ENCODE measurements at places on chromosomes 16 and 17.

DNA sequence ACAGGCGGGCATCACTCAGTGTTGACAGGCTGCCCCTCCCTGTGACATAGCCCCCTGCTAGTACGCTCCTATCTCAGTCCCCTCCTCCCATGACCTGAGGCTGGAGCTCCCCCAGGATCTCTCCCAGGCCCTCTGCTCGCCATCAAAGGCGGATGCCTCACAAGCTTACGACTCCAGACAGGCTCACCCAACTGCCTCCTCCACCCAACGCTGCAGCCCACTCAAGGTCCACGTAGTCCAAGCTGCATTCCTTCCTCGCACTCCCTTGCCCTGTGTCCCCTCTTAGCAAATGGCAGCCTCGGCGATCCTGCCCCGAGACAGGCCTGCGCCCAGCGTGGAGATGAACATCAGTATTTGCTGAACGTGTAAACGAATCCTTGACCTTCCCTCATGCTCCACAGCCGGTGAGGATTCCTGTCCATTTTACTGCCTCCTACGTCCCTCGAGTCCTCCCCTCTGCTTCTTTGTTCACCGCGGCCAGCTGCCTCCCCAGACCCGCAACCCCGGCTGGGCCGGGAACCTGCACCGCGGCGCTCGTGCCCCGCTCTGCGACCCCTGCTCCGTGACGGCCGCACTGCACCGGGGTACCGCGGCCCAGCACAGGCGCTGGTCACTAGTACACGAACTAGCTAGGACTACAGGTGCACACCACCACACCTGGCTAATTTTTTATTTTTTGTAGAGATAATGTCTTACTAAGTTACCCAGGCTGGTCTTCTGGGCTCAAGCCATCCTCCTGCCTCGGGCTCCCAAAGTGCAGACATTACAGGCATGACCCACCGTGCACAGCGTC is 838 bp upstream of the TMEM97 start:
- DNase-seq, result no peak

DNA sequence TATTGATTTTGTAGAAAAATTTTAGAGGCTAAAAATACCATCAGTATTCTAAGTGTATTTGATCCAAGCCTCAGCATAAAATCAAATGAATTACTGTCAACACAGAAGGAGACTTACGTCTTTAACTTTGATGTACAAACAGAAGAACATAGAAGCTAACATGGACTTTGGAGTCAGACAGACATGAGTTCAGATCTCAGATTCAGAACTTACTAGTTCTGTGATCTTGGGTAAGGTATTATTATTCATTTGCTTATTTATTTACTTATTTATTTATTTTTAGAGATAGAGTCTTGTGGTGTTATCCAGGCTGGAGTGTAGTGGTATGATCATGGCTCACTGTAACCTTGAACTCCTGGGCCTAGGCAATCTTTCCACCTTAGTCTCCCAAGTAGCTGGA is 4.0 kb upstream of the SLFN12L start:
- no peak for DNase-seq

DNA sequence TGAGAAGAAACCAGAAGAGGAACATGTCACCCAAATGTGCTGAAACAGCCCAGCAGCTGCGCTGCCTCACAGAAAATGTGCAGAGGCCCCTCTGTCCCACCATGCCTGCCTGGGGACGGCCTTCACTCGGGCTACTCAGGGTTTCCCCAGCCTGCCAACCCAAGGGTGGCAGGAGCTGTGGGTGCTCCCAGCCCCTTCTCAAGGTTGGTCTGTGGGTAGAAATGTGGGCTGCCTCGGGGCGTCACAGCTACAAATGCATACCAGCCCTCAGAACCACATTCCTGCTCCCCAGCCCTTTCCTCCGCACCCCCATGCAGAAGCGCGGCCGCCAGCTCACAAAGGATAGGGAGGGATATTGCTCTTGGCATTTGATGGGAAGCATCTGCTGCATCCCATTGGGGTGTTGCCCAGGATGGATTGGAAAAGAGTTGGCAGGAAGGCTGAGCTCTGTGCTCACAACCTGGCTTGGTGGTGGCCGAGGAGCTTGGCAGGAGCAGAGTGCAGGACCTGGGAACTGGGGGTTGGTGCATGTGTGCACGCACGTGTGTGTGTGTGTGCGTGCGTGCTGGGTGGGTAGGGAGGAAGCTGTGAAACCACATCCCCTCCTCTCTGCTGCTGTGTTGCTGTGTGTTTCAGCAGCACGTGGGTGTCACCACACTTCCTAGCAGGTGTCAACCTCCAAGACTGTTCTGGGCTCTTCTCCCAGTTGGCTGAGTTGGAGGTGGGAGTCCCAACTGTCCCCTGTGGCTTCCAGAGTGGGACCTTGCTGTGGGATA is 304.4 kb downstream of the SEC14L1 start:
- DNase-seq, result peak; percentile 71

DNA sequence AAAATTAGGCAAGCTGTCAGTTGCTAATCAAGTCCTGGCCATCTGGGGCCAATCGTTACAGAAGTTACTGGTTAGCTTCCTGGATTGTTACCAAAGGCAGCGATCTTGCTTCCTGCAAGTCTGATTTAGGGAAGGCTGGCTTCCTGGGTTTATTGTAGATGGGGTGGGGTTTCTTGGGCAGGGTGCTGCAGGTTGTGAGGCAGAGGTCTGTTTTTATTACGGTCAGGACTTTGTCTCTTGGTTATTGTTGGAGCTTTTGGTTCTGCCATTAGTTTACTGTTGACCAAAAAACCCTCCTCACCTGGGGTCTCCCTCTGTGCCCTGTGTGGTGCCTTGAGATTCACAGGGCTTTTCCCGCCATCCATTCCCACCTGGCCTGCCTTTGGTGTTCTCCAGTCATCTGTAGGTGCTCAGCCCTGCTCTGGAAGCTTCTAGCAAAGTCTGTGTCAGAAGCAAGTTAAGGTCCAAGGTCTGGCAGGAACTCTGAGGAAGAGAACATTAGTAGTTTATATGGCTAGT is 36.9 kb downstream of the SLC47A1 start:
- no peak for DNase-seq

GRCh38 chr17:81868674-81869220 is 2.4 kb downstream of the ARHGDIA start:
- peak; percentile 94 for DNase-seq

DNA sequence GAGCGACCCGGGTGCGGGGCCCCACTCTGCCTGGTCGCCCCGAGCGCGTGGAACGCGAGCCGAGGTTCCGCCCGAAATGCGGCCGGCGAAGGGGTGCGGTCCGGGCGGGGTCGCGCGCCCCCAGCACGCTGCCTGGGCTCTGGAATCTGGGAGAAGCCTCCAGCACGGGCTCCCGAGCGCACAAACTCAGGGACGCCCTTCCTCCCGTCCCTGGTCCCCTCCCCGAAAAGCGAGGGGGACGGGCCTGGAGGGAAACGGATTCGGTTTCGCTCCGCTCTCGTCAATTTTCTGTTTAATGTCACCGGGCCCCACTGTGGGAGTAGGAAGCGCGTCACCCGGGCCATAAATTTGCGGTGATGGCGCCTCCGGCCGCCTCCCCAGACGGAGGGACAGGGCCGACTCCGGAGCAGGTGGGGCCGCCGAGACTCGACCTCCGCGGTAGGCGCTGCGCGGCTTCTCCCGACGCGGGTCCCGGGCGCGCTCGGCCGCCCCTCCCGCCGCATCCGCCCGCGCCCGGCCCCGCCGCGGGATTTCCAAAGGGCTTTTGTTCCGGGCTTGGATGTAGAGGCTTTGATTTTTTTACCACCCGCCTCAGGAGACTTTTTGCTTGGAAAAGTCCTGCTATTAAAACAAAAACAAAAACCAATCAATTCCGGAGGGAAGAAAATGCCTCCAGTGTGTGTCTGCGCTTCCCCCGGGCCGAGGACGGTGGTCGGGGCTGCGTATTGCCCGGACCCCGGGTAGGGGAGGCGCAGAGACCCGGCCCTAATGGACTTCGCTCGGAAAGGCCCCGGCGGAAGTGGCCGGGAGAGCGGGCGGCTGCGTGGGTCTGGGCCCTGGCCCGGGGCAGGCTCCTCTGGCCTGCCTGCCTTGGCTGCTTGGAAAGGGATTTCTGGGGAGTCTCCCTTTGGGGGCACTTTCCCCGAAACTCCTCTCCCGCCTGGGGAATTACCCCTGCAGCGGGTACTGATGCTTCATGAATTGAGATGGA is 7.9 kb upstream of the BAHCC1 start:
- peak; percentile 70 for DNase-seq

DNA sequence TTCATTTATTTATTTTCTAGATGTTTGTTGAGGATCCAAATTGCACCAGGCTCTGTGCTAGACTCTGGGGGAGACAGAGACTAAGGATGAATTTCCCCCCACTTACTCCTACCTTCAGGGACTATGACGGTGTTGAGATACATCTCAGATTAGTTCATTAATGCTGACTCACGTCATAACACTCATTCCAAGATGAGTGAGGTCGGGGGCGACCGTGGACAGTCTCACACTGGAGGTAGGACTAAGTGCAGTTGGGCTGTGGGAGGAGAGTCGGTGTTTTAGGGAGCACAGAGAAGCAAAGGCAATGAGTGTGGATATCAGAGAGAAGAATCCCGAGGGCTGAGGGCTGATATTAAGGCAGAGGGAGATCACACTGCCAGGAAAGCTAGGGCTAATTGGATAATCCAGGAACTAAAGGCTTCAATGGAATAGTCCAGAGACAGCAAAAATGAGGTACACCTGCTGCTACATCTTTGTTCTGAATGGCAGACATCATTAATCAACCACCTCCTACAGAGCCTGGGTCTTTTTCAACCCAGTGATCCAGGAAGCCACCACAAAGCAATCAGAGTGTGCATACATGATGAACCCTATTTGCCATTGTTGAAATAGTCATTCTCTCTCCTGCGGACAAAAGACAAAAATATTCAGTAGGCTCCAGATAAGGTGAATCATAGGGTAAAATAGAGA is 38.6 kb upstream of the CACNG4 start:
- DNase-seq, result no peak

GRCh38 chr16:1374418-1375297 is 22.9 kb downstream of the GNPTG start:
- no peak for DNase-seq

DNA sequence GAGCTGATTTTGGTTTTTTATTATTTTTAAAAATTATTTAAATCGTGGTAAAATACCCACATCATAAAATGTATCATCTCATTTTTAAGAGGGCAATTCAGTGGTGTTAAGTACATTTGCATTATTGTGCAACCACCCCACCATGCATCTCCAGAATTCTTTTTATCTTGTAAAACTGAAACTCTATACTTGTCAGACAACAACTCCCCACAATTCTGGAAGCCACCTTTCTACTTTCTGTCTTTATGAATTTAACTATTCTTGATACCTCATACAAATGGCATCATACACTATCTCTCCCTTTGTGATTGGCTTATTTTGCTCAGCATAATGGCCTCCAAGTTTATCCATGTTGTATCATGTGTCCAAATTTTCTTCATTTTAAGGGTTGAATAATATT is 97.9 kb downstream of the HS3ST3B1 start:
- DNase-seq, result no peak

DNA sequence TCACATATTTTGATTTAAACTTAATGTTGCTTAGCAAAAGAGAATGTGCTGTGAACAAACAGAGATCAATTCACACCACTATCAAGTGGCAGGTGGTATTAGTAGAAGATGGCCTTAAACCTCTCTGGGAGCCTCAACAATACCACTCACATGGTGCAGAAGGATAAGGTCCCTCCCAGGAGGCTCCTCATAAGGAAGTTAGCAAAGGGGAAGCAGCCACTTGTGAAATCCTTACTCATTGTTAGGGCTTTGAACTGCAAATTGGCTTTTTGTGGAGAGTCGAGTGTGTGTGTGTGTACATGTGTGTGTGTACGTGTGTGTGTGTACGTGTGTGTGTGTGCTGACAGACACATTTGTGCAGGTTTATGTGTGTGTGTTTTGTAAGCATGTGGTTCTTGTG is 48.9 kb upstream of the ASIC2 start:
- DNase-seq, result no peak

- no peak for DNase-seq
Measured at GRCh38 chr16:28298511-28298878, 6.2 kb downstream of the SBK1 start.

DNA sequence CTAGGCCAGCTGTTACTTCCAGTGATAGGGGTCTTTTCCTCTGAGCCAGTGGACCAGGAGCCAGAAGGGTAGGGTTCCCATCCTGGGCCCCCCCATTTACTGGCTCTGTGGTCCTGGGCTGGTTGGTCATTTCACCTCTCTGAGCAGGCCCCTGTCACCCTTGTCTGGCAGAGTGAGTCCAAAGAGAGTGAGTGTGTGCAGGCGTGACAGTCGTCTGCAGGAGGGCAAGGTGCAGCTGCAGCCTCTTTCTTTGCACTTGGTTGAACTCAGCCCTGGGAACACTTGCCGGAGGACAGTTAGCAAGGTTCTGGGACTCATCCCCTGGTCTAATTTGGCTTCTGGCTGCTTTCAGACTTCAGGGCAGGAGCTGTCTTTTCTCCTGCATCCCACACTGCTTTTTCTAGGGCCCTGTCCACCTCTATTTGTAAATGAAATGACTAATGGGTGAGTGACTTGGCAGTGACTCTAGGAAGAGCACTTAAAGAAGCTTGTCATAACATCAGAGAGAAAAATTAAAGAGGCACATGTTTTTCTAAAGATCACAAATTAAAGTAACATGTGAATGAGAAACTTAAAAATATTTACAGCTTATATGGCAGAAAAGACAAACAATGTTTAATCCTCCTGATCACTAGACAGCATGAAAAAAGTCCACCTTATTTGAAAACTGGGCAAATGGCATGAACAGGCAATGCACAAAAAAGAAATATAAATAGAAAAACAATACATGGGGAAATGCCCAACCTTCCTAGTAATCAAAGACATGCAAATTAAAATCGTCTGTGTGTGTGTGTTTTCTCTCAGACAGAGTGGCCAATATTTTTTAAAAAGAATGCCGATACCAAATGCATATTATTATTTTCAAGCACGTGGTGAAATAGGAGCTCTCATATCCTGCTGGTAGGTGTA is 137.5 kb downstream of the NTN1 start:
- no peak for DNase-seq
